ENCODE measurements at places on chromosomes 3 and 15.

- no peak for DNase-seq
These were observed 36.2 kb upstream of the LDHAL6B start for GRCh38 chr15:59170295-59171066.

DNA sequence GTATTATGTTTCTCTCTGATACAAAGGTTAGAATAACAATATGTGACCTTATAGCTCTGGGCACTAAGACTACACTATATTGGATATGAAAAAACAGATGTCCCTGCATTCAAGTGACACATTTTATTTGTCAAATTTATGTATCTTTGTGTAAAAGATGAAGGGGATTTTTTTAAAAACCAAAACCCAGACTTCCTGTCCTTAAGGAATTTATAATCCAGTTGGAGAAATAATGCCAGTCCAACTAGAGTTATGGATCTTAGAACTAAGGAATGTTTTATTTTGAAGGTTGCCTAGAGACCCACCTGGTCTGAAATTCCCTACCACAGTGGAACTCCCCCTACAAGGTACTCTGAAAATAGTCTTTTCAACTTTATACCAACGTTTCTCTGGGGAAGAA, 33.3 kb upstream of the PIK3CB start:
- no peak for DNase-seq

GRCh38 chr15:90264671-90265070, 801 bp upstream of the NGRN start:
- peak; percentile 22 for DNase-seq

- DNase-seq = no peak
These were observed 211.7 kb upstream of the MLF1 start for GRCh38 chr3:158359339-158359738.

DNA sequence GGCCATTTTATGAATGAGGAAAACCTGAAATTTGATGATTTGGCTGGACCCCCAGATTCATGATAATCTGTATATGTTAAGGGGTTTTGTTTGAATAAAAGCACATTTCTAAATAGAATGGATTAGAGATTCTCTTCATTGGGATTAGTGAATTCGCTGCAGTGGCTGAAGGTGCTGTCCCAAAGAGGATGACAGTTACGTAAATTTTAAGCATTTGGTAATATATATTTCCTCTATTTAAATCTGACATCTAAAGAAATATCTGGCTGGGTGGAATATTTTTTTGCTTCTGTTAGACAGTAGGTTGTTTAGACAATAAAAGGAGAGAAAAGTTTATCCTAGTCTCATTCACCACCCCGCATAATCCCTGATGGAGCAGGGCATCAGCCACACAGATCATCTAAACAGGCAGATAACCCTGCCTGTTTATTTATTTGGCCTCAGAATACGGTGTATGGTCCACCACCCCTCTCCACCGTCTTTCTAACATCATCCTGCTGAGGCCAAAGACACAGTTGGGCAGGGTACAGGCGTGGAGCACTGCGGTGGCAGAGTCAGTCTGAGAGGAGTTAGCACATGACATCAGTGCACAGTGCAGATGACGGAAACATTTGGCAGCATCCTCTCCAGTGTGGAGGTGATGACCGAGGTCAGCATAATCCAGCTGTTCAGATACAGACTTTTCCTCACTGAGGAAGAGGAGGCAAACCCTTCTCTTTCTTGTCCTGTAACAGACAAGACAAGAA, 20.4 kb upstream of the NFKBIZ start:
- peak; percentile 72 for DNase-seq

GRCh38 chr3:24351779-24352469, 142.7 kb downstream of the THRB start:
- DNase-seq = no peak

GRCh38 chr15:77844798-77845446, 212.2 kb upstream of the LINGO1 start:
- no peak for DNase-seq

DNA sequence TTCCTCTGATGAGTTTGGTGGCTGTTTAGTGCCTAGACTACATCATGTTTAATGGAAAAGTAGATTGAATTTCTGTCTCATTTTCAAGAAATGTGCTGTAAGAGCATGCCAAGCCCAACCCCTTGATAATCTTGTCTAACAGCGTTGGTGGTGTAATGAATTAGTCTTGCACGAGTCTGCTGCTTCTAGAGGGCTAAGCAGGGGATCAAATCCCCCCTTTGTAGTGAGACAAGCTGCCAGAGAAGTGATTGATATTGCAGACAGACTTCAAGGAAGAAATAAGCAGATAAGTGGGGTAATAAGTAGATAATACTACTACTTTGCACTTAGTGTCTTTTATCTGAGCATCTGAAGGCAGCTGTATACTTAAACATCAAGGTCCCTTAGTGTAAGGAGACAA, 141.4 kb downstream of the TP63 start:
- DNase-seq = no peak

- no peak for DNase-seq
These were observed 42.0 kb downstream of the SCAPER start for GRCh38 chr15:76863123-76863522.

GRCh38 chr3:73614419-73614818, 10.3 kb downstream of the PDZRN3 start:
- DNase-seq = no peak

- DNase-seq = no peak
These were observed 858.4 kb upstream of the ARPP21 start for GRCh38 chr3:34780973-34781372.

GRCh38 chr3:45972534-45973402, 22.9 kb downstream of the FYCO1 start:
- peak; percentile 57 for DNase-seq

DNA sequence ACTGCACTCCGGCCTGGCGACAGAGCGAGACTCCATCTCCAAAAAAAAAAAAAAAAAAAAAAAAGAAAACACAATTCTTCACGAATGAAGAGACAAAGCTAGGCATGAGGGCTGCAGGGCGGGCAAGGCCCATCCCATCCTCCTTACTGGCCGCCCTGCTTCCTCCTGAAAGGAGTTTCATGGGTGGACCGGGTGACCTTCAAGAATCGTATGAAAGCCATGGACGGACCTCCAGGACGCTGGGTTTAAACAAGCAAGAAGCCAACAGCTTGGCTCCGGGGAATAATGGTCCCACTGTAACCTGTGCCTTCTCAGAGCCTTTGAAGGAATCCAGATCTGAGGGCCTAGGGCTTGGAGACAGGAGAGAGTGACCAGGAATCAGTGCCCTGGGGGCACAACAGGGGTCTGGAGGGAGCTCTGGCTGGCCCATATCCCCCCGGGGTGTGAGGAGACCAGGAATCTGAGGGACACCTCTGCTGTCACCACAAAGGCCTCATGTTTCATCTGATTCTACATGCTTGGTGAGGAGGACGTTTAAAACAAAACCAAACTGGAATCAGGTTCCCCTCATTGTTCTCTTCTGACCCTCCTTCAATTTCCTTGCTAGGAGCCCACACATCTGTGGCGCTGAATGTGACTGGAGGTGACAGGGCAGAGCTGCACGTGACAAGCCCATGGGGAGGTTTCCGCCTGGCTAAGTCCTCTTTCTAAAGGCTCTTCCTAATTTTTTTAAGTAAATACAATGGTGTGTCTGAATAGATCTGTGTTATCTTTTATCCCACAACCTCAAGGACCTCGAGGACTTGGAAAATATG, 46.1 kb downstream of the WHAMM start:
- DNase-seq = no peak

DNA sequence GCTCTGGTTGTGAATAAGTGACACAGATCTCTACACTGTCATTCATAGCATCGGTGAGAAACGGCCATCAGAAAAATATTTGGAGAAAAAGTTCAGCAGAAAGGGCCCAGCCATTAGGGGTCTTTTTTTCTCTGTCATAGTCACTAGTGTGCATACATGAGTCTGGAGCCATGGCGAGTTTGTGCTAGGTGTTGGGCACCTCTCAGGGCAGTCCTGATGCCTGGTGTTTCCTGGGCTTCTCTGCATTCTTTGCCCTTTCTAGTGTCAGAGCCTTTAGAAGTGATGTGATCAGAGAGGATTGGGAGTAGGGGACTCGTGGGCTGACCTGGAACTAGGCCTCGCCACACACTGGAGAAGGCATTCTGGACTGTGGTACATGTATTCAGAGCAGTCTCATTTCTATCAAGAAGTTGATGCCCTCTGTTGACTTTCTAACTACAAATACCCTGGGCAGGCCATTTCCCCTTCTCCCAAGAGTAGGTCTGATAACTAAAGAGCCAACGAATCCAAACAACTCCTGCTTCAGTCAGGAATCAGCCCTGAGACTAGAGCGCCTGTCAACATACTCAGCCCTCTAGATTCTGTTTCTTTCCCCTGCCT, 1.6 kb downstream of the KY start:
- no peak for DNase-seq

DNA sequence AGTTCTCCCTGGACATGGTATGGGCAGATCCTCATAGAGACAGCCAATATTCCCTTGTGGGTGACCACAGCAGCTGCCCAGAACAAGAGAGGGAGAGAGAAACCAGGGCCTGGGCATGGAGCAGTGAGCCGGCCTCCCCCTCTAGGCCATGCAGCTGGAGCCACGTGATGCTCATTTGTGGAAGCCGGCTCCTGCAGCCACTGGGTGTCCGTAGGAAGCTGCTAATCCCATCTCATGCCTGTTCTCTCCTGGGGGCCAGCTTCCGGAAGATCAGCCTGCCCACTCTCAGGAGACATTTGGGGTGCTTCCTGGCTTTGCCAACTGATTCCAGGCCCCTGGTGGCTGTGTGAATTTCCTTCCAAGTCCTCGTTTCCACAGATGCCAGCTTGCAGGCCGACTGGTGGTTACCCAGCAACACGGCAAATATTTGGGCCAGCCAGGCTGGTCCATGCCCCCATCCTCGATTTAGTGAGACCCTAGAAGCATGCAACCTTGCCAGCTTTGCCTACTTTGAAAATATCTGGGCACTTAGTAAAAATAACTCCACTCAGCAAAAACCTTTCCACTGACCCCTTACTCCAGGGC, 55.3 kb downstream of the LINGO1 start:
- DNase-seq = no peak

DNA sequence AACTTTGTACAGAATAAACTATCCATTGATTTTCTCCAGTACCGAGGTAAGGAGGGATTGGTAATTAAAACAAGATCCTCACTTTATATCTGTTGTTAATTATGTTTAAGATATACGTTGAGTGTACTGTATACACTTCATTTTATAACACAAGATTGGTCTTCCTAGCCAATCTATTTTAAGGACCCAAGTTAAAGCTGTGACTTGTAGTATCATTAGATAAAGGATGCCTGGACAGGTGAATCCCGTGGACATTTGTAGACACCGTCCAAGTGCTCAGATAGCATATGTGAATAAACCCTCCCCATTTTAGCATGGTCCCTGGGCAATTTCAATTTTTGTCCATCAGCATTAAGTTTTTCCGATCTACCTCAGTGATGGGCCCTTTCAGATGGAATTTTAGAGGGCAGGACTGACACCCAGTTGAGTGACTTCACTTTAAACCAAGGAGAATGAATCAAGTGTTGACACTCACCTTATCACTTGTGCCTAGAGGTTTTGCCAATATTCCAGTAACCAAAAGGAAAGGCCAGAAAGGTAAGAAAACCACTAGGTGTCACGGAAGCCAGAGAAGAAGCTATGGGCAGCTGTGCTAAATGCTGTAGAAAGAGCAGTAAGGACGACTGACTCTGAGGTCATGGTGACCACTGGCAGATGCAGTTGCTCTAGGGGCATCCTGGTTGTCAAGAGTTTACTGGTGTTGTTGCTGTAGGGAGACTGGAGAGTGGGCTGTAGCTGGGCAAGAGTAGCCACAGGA, 9.2 kb downstream of the AHSG start:
- no peak for DNase-seq
